ENCODE measurements at places on chromosomes 6 and 20. TPM values are rescaled to one million over a fixed set of nuclear protein-coding genes. Genes with fewer than 3 reads are reported as not detected.

The COL20A1 gene
- total RNA-seq, result not detected

The MANEA gene
- 13.5 TPM for total RNA-seq

The TAAR9 gene
- not detected for total RNA-seq

The GINS1 gene
- total RNA-seq, result 0.92 TPM

The RCAN2 gene
- total RNA-seq, result 9.0 TPM

The PPP1R14C gene
- total RNA-seq, result 15.4 TPM

The CASS4 gene
- total RNA-seq, result 23.9 TPM

The TP53TG5 gene
- not detected for total RNA-seq

The OARD1 gene
- 28.7 TPM for total RNA-seq

The SRSF12 gene
- not detected for total RNA-seq

The CDH22 gene
- 0.35 TPM for total RNA-seq

The C20orf202 gene
- total RNA-seq, result 2.1 TPM

The BPIFB1 gene
- total RNA-seq, result 263 TPM

The CCHCR1 gene
- total RNA-seq, result 16.5 TPM

The LY6G5C gene
- 2.9 TPM for total RNA-seq

The IL17A gene
- total RNA-seq, result not detected

The IYD gene
- 1.9 TPM for total RNA-seq

The GLP1R gene
- total RNA-seq, result 0.35 TPM

The CNR1 gene
- total RNA-seq, result 21.1 TPM

The MEP1A gene
- 0.41 TPM for total RNA-seq

The SLC2A10 gene
- total RNA-seq, result 11.5 TPM

The MUCL3 gene
- 5.3 TPM for total RNA-seq

The RAET1G gene
- 0.83 TPM for total RNA-seq

The TNXB gene
- 120 TPM for total RNA-seq

The POPDC3 gene
- total RNA-seq, result 0.80 TPM

The DEFB123 gene
- not detected for total RNA-seq

The INSM1 gene
- total RNA-seq, result not detected

The SPEF1 gene
- 3.9 TPM for total RNA-seq

The NFKBIE gene
- 10.4 TPM for total RNA-seq

The CTAGE9 gene
- total RNA-seq, result not detected

The EPB41L2 gene
- total RNA-seq, result 124 TPM

The HINT3 gene
- 28.3 TPM for total RNA-seq

The ZNF391 gene
- total RNA-seq, result 2.0 TPM

The ADGRG6 gene
- total RNA-seq, result 35.7 TPM

The GHRH gene
- not detected for total RNA-seq

The TCF15 gene
- 0.65 TPM for total RNA-seq

The VSX1 gene
- not detected for total RNA-seq

The GPLD1 gene
- 3.6 TPM for total RNA-seq

The TRIM15 gene
- total RNA-seq, result not detected

The SRF gene
- total RNA-seq, result 29.2 TPM

The FOXP4 gene
- 30.0 TPM for total RNA-seq

The RBM24 gene
- total RNA-seq, result 1.2 TPM

Measured in lower lobe of right lung (tissue), 2 donors.